ENCODE measurements at places on chromosomes 7 and 10. TPM values are rescaled to one million over a fixed set of nuclear protein-coding genes. Genes with fewer than 3 reads are reported as not detected.

DNA sequence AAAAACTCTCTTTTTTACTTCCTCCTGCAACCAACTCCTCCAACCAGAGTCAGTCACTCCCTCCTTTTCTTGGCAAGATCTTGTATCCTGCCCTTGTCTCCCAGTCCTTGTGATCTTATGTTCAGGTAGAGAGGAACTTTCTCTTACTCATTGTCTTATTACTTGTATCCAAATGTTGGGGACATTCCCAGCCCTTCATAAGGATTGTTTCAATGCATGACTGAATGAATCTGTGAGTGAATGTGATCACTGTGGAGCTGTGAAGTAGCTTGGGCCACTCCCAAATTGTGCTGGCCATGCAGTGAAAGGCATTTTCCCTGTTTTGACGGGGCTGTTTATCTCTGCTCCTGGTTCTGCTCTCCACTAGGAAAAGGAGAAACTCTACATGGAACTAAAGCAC lies 93.7 kb downstream of the CFAP58 start:
- no peak for DNase-seq

RTKN2 gene
- 2.5 TPM for total RNA-seq

TMEM176B gene
- 173 TPM for total RNA-seq

GRCh38 chr10:61937631-61938351 lies 36.3 kb downstream of the ARID5B start:
- DNase-seq, result no peak

NPTX2 gene
- total RNA-seq, result 5.9 TPM

LDB3 gene
- 0.31 TPM for total RNA-seq

CRYGN gene
- 0.15 TPM for total RNA-seq

DNA sequence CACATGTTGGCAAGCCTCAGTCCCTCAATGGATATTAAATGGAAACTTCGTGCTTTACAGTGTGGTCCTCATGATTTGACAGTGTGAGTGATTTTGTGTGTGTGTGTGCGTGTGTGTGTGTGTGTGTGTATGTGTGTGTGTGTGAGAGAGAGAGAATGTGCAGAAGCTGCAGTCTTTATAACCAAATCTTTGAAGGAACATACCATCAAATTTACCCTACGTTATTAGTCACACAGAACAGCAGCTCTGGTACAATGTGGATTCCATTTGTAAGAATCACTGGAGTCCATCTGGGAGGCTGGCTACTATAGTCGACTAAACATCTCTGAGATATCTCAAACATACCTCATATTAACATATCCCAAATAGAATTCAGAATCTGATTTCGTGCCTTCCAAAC lies 928.0 kb upstream of the POT1 start:
- no peak for DNase-seq

RAB19 gene
- 21.9 TPM for total RNA-seq

GRCh38 chr7:20450536-20450935 lies 119.8 kb downstream of the ITGB8 start:
- DNase-seq, result no peak

DNA sequence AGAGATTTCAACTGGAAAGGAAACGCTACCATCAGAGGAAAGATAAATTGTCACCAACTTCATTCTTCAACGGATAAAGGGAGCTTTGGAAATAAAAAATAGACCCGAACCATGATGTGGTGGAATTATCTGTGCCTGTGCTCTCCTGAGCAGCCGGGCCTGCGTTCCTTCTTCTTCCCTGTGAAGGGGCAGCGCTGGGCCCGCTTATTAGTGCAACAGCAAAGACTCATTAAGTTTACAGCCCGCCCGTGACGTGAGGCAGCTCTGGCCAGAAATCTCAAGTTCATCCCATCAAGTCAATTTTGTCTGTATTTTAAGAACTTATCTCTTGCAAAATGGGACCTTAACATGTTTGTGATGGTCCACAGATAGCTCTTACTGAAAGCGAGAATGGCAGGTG lies 193.7 kb downstream of the ADARB2 start:
- DNase-seq, result no peak

- DNase-seq, result no peak
Observed at GRCh38 chr10:3975016-3975415, 190.0 kb upstream of the KLF6 start.

DNA sequence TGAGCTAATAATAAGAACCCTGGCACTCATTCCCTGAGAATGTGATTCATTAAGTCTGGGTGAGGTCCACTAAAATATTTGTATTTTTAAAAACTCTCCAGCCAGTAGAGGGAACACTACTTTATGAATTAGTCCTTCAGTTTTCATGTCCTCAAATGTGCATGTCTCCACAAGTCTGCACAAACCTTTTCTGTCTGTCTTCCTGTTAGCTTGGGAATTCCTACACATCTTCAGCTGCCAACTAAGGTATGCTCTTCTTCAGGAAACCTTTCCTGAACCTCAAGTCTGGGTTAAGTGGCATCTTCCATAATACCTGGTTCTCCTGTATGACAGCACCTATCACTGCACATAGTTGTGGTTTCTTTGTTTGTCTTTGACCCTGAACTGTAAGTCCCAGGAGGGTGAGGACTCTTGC lies 119.6 kb upstream of the MKX start:
- DNase-seq, result no peak

GRCh38 chr10:28363376-28363775 lies 60.5 kb upstream of the MPP7 start:
- DNase-seq, result no peak
